ENCODE measurements at places on chromosomes 3 and 15.

DNA sequence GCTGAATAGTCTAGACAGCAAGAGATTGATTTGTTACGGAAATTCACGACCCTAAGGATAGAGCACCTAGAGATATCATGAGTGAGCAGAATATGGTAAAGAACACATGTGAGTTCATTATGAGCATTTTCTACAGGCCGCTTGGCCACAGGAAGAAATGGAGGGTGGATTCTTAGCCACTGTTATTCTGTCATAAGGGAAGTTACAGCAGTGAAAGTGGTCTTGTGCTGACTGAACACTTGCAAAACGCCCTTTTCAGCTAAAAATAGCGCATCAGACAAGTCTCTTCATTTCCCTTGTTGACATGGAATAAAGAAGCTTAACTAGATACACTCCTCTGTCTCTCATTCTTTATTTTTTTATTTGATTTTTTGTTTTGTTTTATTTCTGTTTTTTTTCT, 19.8 kb downstream of the DGKG start:
- no peak for DNase-seq

- DNase-seq, result peak; percentile 82
Observed at GRCh38 chr3:108342837-108343486, 46.6 kb downstream of the HHLA2 start.

- no peak for DNase-seq
Observed at GRCh38 chr15:101024073-101024695, 105.0 kb downstream of the LRRK1 start.

DNA sequence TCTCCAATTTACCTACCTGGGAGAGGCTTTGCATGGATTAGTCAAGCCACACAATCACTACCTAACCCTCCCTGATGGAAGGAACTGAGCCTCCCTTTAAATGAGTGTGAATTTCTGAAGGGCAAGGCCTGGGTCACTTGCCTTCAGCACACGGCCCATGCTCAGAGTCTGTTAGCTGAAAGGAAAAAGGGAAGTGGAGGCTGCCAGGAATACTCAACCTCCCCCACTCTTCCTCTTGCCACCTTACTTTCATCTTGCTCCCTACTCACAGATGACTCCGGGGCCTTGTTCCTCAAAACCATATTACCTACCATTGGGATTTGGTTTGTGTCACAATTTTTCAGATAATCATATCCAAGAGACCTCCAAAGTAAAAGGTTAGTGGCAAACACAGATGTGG, 220.0 kb downstream of the ABHD5 start:
- no peak for DNase-seq

- DNase-seq, result no peak
Observed at GRCh38 chr15:63899193-63899592, 65.4 kb upstream of the HERC1 start.

GRCh38 chr3:78174821-78175220, 1134.9 kb downstream of the ROBO2 start:
- no peak for DNase-seq

GRCh38 chr3:178851564-178851963, 220.0 kb downstream of the ZMAT3 start:
- no peak for DNase-seq

- DNase-seq, result no peak
Observed at GRCh38 chr3:9553948-9554513, 409 bp upstream of the LHFPL4 start.

DNA sequence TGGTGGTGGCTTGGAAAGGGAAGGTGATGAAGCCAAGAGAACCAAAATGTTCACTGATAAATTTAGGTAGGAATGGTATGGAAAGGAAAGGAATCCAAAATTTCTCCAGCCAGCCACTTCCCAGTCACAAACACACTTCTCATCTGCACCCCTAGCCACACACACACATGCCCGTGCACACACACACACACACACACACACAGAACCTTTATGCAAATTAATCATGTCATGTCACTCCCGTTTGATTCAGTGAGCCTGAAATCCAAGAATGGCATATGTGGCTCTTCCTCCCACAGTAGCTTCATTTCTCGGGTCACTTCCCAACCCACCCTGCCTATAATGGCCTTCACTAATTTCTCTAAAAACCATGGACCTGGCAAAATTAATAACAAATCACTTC, 3.1 kb upstream of the HLTF start:
- no peak for DNase-seq

- no peak for DNase-seq
Observed at GRCh38 chr3:51274052-51274451, 111.0 kb upstream of the MANF start.

- DNase-seq, result no peak
Observed at GRCh38 chr3:159559771-159560170, 428.9 kb upstream of the IL12A start.

DNA sequence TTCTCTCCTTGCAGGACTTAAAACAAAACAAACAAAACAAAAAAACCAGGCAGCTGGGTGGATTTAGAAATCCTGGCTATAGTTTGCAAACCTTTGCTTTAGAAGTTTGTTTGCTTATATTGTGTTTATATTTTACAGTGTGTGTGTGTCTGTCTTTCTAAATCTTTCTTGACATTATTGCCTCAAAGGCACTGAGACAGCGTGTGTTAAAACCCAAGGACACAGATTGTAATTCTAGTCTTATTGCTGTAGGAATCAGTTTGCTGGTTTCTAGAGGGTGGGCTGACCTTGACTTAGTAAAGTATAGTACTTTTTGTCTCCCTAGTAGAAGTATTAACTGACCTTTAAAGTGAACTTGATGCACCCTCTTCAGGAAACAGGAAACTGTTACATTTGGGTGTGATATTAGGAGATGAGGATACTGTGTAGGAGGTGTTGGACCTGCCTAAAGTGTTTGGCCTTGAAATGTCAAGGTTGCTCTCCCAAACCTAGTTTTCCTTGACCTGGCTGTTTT, 71.0 kb downstream of the TCF12 start:
- DNase-seq, result no peak

DNA sequence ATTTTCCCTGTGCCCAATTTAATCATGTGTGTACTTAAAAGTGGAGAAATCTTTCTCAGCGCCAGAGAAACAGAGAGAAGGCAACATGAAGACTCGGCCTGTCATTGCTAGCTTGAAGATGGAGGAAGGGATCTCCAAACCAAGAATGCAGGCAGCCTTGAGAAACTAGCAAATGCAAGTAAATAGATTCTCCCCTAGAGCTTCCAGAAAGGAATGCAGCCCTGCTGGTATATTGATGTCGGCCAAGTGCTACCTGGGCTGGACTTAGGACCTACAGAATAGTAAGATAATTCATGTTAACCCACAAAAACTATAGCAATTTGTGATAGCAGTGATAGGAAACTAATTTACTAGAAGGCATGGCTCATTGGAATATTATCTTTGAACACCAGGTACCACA, 150.9 kb upstream of the ABI3BP start:
- DNase-seq, result no peak

- DNase-seq, result peak; percentile 69
Observed at GRCh38 chr3:68876112-68876713, 56.1 kb downstream of the TAFA4 start.

GRCh38 chr3:82633319-82633718, 871.9 kb upstream of the GBE1 start:
- DNase-seq, result no peak

DNA sequence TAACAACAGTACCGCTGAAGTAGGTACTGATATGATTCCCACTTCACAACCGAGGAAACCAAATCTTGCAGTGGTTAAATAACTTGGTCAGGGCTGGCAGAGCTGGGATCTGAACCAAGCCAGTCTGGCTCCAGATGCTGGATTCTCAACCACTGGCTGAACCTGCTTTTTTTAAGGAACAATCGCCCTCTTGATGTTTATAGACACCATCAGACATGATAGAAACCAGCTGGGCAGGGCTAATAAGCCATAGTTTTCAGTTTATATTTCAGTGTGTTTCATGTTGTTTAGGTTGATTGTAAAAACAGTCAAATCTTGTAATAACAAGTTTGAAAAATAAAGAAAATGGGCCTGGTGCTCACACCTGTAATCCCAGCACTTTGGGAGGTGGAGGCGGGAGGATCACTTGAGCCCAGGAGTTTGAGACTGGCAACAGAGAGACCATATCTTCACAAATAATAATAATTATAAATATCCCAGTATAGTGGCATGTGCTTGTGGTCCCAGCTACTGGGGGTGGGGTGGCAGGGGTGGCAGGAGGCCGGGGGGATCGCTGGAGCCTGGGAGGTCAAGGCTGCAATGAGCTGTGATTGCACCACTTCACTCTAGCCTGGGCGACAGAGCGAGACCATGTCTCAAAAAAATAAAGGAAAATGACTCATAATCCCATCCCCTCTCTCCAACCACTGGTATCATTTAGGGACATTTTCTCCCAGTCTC, 36.7 kb downstream of the XYLB start:
- DNase-seq, result no peak

GRCh38 chr3:125194849-125195601, 17.5 kb downstream of the SLC12A8 start:
- DNase-seq, result peak; percentile 45

DNA sequence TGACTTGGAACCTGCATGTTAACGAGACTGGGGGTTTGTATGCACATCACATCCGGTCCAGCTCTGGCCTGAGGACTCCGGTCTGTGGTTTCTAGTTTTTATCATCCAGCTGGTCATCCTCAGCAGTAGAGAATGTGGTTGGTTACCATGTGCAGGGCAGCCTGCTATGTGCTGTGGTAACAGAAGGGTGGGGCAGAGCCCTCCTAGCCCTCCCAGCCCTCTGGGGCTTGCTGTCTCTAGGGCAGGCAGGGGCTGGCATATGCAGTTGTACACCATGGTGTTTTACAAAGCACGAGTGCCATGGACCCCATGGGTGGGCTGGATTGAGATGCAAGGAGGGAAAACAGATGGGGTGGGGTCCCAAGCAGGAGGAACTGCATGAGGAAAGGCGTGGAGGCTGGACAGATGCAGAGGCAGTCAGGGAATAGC, 70.2 kb downstream of the APBA2 start:
- DNase-seq, result no peak

- no peak for DNase-seq
Observed at GRCh38 chr3:149247008-149247710, 25.5 kb upstream of the CP start.

- no peak for DNase-seq
Observed at GRCh38 chr15:69786136-69786701, 311.5 kb downstream of the TLE3 start.

- DNase-seq, result no peak
Observed at GRCh38 chr15:85584872-85585271, 204.5 kb downstream of the AKAP13 start.

DNA sequence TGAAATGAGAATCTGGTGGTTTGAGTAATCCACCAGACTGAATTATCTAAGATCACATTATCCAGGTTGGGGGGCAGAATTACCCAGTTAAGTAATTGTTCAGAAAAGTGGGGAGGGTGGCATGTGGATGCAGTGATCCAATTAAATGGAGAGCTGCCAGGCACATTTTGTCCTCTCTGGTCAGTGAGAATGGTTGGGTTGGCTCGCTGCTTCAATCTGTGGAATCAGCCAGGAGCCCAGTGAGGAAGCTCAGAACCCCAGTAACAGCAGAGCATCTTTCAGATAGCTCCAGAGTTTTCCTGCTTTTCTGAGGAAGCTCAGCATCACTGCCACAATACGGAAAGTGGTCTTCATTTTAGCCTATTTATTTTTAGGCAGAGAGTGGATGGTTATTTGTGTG, 6.4 kb upstream of the EXOG start:
- no peak for DNase-seq

- no peak for DNase-seq
Observed at GRCh38 chr15:68862415-68862814, 41.7 kb upstream of the ANP32A start.

DNA sequence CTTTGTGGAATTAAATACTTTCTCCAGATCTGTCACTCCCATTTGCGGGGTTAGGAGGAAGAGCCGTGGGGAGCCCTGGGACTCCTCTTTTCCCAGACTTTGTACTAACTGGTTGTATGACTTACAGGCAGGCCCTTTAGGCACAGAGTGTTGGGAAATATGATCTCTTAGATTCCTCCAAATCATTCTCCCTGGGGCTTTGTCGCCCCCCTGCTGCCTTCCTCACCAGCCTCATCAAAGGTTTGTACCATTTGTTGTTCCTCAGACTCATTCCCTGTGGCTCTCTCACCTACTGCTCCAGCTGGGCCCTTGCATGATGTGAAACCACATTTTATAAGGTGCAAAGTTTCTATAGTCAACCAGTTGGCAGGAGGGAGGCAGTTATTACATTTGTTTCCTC, 56.4 kb downstream of the CRYGS start:
- DNase-seq, result no peak

GRCh38 chr3:120756061-120756460, 13.5 kb downstream of the GTF2E1 start:
- no peak for DNase-seq

DNA sequence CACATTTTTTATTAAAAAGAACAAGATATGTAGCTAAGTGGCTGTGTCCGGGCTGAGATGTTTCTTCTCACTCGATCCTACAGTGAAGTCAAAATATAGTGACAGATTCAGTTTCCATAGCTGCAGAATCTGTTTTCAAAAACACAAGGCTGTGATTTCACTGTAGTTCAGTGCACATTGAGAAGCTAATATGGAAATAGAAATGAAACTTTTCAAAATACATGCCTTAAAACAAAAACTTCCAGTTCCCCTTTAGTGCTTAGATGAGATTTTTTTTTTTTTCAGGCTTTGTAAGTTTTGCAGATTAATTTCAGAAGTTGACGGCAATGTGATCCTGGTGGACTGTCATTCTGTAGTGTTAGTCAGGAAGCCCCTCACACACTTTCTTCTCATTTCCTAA, 23.8 kb upstream of the TRAK1 start:
- DNase-seq, result no peak

- no peak for DNase-seq
Observed at GRCh38 chr3:166554023-166554422, 716.8 kb upstream of the BCHE start.

GRCh38 chr15:74773731-74774252, 8.1 kb upstream of the CSK start:
- DNase-seq, result no peak

DNA sequence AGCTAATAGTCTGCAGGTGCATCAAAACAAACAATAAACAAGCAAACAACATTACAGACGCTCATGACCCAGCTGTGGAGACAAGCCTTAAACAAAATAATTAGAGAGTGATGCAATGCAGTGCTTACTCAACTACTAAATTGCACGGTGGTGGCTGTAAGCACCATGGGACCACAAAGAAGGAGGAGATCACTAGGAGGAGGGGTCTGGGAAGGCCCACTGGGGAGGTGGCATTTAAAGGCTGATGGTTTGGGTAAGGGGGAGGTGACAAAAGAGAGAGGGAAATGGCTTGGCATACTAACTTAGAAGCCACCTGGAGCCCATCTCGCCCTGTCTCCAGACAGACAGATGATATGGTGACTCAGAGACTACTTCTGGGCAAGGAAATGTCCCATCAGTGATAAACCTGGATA, 516.7 kb downstream of the FOXP1 start:
- peak; percentile 56 for DNase-seq

DNA sequence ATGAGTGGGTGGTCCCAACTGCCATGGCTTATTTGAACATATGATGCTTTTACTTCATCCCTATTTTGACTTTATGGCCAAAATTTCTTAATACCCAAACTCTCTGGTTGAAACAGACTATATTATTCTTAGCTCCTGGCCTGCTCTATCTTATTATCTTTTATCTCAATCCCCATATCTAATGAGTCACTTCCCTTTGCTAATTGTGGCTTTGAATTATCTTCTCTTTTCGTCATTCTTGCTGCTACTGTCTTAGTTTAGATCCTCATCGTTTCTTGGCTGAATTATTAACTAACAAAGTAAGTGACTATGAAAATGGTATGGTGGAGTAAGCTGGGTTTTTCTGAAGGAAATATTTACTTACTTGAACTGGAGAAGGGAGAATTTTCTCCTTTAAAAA, 28.2 kb upstream of the DNAJC19 start:
- DNase-seq, result no peak
